ENCODE measurements at places on chromosomes 1 and 21.

DNA sequence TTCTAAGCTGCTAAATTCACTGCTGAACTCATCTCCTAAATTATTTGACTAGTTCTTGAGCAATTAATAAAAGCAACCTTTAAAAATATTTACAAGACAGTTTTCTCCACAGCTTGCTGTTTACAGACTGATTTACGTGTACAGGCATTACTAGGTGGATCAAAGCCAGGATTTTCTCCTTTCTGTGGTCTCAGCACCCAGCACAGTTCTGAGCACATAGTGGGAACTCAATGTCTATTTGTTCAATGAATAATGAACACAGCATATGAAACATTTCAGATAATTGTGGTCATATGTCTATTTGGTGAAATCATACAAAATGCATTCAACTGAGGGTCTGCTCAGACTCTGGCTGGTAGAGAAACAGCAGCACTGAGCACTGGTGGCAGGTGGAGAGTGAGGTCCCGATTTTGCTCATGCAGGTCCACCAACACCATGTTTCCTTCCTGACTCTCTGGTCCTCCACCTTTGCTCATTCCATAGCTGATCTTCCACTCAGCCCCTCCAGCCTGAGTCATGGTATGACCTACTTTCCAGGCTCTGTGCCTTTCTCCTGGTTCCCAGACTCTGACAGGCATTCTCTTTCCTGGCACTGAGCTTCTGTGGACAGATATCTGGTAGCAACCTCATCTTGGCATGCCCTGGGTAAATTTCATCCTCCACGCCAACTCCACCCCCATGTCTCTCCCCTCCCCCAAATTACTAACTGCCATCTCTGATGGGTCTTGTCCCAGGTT is 311.3 kb downstream of the TGFB2 start:
- no peak for DNase-seq

DNA sequence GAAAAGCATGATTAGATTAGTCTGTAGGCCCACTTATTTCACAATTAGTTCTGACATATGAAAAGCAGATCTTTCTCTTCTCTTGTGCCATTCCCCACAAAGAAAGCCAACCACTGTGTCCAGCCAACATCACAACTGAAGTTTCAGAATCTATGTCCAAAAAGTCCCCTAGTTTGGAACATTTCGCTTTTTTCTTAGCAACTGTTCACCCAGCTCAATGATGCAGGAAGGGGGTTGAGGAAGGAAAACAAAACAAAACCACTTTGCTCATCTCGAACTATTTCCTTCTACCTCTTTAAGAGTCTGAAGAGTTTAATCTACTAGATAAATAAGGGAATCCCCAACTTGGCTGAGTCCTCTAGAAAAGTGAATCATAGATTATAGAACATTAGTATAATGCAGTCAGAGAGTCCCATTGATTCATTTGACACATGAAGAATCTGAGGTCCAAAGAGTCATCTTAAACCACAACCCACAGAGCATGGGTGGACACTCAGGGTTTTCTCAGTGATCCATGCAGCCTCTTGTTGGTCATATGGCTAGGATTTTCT is 159.3 kb upstream of the SGIP1 start:
- DNase-seq, result no peak

- no peak for DNase-seq
Observed at GRCh38 chr1:169326956-169327268, 40.7 kb downstream of the NME7 start.

- DNase-seq, result no peak
Observed at GRCh38 chr1:156337052-156337887, 822 bp downstream of the CCT3 start.

GRCh38 chr1:117096951-117097408 is 24.6 kb downstream of the TRIM45 start:
- DNase-seq, result no peak

DNA sequence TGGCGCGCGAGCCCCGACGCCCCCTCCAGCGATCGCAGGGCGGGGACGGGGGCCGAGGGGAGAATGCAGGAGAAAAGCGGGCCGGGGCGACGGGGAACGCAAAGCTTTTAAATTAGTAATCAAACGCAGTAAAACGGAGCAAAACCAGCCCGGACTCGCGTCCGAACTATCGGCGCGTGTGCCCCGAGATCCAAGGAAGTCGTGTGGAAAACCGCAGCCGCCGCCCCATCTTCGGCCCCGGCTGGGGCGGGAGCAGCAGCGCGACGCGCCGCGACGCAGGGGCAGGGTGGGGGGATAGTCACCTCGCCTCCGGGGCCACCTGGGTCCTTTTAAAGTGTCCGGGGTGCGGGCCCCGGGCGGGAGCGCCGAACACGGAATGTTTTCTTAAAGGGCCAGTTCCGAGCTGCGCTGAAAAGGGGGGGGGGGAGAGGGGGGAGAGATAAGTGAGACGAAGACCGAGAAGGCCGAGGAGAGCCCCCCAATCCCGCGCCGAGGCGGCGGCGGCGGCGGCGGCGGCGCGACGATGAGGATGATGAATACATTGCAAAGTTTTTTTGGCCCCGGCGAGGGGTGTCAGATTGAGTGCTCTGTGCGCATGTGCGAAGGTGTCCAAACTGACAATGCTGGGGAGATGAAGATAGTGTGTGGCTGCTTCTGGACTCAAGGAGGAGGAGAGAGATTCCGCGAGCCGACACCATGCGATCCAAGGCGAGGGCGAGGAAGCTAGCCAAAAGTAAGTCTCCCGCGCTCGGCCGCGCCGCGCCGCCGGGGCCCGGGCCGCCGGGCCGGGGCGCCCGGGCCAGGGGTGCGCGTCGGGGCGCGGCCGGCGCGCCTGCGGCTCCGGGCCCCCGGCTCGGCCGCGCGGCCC is at the start of gene PRDM16:
TSS of gene PRDM16 (plus strand) at position 640 of the 868 bp plus-strand sequence. CDS start at position 697, 57 bp downstream.
- DNase-seq, result no peak

DNA sequence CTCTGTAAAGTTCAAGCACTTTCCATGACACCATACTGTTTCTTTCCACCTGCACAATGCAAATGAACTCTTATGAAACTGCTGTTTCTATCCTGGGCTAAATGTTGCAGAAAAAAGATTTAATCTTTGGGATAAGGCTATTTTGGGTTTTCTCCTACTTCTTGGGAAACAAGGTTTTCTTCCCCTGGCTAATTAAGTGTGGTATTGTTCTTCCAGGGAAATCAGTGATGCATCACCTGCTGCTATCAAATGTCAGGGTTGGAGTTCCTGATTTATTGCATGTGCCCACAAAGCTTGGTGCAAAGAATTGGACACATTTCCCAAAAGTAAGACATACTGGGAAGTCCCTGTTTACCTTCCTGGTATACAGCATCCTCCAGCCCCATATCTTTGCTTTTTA is 6.0 kb upstream of the RGS4 start:
- no peak for DNase-seq

DNA sequence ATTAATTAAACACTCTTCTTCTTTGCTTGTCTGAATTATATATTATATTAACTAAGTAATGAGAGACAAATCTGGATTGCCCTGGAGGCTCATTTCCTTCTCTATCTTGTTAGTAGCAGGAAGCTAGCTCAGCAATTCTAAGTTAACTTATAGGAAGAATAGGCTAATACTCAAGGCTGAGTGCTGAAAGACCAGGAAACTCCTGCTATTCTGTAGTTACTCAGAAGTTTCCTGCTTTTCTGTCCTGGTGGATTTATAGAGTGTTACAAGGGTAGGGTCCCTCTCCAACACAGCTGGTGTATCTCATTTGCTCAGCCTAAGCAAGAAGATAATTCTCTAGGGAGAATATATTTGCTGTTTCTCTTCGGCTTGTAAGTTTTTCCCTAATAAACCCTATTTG is 29.2 kb downstream of the HSPA13 start:
- no peak for DNase-seq

GRCh38 chr1:1245178-1245816 is 1.2 kb downstream of the C1QTNF12 start:
- DNase-seq, result no peak

GRCh38 chr1:157774412-157774811 is 2.5 kb downstream of the FCRL2 start:
- DNase-seq, result no peak

DNA sequence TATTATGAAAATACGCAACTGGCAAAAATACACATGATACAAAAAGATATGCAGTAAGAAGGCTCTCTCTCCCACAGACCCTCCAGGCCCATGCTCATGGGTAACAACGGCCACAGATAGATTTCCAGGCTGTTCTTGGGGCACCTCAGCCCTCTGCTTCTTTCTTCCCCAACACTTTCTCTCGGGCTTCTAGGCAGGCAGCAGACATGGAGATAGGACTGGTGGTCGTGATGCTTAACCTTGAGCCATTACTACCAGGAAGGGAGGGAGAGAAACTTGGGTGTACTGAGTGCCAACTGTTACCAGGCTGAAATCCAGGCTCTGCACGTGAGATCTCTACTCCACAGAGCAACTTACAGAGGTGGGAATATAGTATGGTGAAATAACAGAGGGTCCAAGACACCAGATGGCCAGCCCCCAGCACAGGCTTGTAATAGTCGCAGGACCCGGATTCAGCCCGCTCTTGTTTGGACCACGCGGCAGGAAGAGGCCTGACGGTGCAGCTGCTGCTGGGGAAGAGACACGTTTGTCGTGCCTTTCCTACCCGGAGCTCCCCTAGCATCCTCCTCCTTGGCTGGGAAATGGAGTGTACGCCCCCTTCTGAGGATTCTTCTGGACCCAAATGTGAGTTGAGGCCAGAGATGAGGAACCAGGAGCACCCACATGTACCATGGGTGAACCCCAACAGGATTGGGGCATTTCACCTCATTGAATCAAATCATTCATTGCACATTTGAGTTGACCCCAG is 441.1 kb upstream of the VAMP3 start:
- DNase-seq, result no peak

DNA sequence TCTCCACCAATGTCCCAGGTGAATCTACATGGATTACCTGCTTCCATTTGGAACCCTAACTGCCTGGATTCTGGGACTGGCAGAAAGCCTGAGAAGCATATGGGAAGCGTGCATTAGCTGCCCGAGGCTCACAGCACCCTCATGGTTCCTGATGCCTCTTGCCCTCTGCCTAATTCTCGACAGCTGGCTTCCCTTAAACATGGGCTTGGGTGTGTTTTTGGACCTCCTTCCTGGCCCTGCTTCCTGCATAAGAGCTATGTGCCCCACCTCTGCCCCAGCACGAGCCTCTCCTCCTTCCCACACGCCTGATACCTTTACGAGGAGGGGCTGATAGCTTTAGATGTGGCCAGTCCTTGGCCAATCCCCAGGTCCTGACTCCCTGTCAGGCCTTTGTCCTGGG is 152.4 kb upstream of the HMGB4 start:
- no peak for DNase-seq

DNA sequence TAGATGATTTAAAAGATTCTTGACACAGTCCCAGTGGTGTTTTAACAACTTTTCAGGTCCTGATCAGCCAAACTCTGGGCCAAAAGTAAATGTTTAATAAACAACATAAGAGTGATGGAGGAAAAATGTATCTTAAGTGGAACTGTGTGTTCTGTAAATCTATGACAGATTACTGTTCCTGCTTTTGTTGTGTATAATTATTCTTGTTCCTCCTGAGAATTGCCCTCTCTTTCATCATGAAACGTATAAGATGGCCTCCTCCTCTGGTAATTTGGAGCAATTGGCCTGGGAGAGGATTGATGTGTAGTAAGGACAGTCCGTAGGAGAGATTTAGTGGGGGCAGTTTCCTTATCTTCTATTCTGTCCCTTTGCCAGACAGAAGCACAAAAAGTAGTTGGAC is 34.5 kb downstream of the GALNT2 start:
- DNase-seq, result no peak

- DNase-seq, result no peak
Observed at GRCh38 chr1:31642366-31642765, 2.3 kb downstream of the PEF1 start.

GRCh38 chr1:10960411-10961299 is 51.8 kb upstream of the TARDBP start:
- DNase-seq, result peak; percentile 69

DNA sequence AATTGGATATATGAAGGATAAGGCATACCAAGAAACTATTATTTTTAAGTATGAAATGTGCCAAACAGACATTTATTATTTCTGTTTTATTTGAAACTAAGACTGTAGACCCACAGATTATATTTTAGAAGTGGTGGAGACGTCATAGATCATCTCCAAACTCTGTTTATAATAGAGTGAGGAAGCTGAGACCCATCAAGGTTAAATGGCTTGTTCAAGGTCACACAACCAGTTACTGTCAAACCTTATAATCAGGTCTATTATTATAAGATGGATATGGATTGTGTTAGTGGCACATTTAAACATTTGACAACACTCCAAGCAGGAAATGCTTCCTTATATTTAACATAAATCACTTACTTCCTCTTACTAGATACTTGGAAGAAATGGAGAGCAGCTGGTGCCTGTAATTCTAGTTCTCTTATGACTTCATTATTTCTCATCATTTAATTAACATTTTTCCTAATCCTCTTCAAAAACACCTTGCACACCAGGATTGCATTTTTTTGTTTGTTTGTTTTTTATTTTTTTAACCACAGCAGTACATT is 117.0 kb downstream of the NEK7 start:
- no peak for DNase-seq

DNA sequence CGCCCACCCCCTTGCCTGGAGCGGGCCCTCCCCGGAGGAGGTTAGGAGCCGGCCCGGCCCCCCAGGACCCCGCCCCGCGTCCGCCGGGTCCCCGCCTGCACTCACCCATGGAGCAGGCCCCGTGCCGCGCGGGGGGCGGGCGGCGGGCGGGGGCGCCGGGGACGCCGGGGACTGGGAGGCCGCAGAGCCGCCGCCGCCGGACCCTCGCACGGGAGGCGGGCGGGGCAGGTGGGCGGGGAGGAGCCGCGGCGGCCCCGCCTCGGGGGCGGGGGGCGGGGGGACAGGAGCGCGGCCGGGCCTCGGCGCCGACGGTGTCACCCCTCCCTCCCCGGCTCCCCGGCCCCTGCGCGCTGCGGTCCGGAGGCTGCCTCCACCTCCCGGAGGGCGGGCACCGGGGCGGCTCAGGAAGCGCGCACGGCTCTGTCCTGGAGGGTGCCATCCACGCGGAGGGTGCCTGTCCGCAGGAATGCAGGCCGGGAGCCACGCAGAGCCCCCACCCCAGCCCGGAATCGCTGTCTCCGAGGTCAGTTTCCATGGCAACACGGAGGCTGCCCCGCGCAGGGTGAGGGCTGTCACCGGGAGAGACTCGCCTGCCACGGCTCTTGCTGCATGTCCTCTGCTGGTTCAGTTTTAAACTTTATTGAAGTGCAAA is 5.9 kb upstream of the PLEKHG5 start:
- peak; percentile 81 for DNase-seq

DNA sequence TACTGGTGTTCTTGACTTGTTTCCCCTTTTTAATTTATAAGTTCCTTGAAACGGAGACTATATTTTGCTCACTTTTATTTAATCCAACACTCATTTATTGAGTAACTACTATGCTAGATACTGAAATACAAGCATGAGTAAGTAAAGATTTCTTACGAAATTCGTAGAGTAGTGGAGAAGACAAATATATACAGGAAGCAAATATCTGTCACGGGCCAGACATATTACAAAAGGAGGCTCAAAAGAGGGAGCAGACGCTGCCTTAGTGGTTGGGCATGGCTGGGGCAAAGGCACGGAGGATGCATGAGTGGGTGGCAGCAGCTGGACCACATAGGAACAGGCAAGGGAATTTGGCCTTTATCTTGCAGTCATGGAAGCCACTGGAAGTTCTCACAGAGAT is 6.8 kb downstream of the NCF2 start:
- DNase-seq, result no peak

GRCh38 chr1:10728595-10729410 is 67.6 kb downstream of the CASZ1 start:
- DNase-seq, result no peak
